Left colon (tissue), 2 donors: ENCODE measurements at places on chromosomes 5 and 9.
A peak's percentile ranks its signal among the peaks of the same experiment; 100 is the strongest.

DNA sequence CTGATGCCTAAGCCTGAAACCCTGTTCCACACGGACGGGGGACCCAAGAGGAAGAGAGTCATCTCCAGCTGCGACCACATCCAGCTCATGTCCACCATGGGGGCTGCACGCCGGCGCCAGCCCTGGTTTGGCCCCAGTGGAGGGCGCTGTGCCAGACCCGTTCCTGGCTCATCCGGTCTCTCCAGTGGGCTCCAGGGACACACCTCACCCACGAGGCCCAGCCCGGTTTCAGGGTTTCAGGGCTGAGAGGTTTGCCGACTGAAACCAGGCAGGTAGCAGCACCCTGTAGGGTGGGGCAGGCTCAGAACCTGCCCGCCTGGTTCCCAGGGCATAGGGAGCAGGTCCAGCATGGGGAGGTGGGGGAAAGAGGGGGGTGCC, 71.4 kb upstream of the STXBP1 start:
- DNase-seq = no peak

DNA sequence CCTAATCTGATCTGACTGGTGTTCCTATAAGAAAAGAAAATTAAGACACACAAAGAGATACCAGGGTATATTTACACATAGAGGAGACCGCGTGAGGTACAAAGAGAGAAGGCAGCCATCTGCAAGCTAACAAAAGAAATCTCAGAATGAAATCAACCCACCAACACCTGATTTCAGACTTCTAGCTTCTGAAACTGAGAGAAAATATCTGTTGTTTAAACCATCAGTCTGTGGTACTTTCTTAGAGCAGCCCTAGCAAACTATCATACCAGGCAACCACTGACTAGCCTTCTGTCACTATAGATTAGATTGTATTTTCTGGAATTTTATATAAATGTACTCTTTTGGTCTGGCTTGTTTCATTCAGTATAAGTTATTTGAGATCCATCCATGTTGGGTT, 779.3 kb upstream of the ACO1 start:
- DNase-seq = no peak

- DNase-seq = no peak
These were observed 368.8 kb upstream of the SPATA31A5 start for GRCh38 chr9:60545346-60545877.

DNA sequence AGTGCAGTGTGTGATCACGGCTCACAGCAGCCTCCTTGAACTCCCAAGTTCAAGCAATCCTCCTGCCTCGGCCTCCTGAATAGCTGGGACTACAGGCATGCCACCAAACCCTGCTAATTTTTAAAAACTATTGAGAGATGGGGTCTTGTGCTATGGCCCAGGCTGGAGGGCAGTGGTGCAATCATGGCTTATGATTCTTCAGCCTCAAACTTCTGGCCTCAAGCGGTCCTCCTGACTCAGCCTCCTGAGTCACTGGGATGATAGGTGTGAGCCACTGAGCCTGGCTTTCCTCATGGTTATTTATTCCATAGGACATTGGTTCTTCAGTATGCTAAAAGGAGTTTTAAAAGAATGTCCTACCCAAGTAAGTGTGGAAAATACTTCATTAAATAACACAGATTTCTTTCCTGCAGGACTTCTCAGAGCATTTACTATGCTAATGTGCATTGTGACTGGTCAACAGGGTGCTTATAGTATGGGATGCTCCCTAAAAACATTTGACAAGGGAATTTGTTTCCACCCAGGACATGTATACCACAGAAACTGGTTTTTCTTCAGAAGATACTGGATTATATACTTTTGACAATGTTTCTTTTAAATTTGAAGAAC, 11.2 kb upstream of the NCS1 start:
- no peak for DNase-seq

DNA sequence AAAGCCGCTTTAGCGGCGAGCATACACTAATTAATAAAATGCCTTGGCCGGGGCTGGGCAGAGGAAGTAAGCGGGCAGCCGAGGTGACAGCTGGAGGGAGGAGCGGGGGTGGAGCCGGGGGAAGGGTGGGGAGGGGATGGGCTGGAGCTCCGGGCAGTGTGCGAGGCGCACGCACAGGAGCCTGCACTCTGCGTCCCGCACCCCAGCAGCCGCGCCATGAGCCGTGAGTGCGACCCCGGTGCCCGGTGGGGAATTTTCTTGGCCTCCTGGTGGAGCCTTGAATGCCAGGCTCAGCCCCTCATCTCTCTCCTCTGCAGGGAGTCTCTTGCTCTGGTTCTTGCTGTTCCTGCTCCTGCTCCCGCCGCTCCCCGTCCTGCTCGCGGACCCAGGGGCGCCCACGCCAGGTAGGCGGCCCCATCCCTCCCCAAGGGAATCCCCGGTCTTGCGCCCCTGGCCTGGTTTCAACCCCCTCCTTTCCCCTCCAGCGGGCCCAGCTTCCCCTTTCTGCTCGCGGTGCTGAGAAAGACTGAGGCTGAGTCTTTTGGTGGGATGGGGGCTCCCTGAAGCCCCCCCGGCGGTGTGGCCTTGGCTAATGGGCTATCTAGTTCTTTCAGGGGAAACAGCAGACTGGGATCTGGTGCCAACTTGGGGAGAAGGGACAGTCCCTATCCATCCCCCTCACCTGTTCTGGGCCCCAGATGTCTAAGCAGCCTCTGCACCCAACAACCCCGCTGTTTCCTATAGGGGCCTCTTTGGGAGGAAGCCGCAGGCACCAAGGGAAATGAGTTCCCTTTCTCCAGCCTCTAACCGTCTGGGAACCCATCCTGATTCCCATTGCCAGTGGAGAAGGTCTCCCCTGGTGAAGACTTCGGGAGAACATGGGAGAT, at the start of gene PTGS1:
PTGS1 (plus strand) TSS at position 156 of the 887 bp plus-strand sequence; CDS start at position 217, 61 bp downstream.
- DNase-seq = peak; percentile 73

DNA sequence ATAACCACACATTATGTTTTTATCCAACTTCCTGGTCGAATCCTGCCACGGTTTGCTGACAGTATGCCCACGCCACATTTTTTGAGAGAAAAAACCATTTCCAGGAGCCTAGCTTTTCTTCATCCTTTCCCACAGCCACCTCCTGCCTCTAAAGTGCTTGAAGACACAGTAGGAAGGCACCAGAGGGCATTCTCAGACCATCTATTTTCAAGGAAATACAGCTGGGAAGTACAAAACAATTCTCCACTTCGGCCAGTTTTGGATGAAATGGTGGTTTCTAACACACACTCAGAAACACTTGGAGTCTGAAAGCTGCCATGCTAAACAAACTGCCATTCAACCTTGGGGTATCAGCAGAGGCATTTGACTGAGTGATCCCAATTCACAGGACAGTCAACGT, 86.3 kb upstream of the RPS23 start:
- DNase-seq = no peak

- no peak for DNase-seq
These were observed 379.1 kb downstream of the PSAT1 start for GRCh38 chr9:78676009-78676408.

DNA sequence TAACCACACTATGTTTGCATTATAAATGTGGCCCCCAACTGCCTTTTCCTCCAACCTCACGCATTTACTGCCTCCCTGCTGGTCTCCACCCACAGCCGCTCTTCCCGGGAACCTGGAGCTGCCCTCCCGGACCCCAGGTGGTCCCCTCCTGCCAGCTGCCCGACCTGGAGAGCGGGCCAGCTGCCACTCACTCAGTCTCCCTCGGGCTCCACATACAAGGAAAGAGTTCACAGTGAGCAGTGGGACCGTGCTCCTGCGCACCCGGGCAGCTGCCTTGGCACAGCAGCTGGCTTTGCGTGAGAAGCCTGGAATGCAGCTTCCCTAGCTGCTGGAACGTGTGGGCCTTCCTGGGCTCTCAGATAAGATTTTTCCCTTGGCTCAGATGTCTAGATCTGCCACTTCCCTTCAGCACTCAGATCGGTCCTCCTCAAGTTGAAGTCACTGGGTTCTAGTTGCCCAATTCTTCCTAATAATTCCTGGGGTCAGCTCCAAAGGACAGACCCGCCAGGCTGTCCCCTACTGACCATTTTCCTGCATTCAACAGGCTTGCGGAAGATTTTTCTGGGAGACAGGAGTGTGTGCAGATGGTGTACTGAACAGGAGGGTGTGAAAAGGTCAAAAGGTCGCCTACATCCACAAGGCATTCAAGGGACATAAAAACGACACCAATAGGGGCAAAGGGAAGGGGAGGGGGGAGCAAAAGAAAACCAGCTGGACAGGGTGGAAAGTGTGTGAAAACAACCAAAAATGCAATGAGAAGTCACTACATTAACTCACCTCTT, 69.1 kb downstream of the MYO10 start:
- peak; percentile 42 for DNase-seq

- no peak for DNase-seq
These were observed 5.1 kb downstream of the RPL12 start for GRCh38 chr9:127445851-127446712.

GRCh38 chr5:179906795-179907555, 722 bp downstream of the TBC1D9B start:
- no peak for DNase-seq

DNA sequence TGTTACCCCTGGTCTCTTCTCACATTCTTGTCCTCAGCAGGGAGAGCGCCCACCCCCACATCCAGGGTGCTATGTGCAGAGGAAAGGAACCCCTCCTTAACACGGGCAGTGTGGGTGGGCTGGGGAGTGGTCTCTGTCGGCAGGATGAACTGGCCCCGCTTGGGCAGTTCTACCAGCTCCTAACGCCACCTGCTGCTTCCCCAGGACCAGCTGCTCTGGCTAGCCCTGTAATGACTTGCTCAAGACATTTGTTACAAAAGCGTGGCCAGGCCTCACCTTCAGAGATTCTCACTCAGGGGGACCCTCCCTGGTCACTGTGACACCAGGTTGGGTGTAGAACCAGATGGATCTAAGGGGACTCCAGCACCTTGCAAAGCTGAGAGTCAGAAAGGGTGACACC, 82.4 kb downstream of the HMCN2 start:
- DNase-seq = no peak

DNA sequence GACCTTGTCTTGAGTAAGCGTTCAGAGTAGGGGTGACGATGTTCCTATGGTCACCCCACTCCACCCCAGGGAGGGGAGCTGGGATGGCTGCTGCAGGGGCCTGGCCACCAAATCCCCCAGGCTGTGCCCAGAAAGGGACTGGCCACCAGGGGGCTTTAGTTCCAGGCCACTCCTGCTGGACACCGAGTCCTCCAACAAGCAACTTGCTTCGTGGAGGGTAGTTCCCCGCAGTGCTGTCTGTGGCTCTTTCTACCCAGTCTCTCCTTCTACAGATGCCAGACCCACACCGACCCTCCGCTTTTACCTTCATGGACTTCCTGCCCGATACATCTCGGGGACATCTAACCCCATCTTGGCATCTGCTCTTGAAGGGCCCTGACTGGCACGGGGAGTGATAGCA, 35.7 kb upstream of the GABRP start:
- DNase-seq = no peak

GRCh38 chr5:83306572-83307241, 164.8 kb upstream of the VCAN start:
- peak; percentile 3 for DNase-seq

GRCh38 chr9:113775749-113776148, 100.4 kb upstream of the ZNF618 start:
- DNase-seq = no peak

DNA sequence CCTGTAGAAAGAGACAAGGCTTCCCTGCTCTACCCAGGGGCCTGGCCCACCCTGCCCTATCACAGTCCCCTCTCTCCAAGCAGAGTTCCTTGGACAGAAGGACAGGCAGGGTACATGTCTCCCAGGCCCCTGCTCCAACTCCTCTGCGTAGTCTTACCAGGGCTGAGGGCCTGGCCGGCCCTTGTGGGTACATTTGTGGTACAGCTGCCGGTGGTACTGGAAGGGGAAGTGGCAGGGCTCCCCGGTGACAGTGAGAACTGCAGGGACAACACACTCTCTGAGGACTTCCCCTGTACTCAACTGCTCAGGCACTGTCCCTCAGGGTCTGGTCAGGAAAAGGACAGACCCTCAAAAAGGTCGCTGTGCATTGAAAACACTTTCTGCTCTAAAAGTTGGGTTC, 3.6 kb downstream of the F12 start:
- DNase-seq = peak; percentile 52

DNA sequence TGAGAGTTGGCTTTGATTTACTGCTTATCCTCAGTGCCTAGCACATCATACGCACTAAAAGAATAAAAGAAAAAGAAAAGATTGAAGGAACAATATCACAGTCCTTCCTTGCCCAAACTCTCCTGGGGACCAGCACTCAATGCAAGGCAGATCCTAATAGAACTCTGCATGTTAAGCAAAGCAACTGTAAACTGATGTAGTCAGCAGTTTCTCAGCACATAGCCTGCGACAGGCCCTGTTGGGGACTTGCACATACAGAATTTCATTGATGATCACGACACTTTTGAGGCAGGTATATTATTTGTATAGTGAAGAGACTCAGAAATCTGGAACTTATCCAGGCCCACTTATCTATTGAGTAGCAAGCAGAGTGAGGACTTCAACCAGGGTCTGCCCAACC, 15.4 kb downstream of the NIPAL4 start:
- no peak for DNase-seq

DNA sequence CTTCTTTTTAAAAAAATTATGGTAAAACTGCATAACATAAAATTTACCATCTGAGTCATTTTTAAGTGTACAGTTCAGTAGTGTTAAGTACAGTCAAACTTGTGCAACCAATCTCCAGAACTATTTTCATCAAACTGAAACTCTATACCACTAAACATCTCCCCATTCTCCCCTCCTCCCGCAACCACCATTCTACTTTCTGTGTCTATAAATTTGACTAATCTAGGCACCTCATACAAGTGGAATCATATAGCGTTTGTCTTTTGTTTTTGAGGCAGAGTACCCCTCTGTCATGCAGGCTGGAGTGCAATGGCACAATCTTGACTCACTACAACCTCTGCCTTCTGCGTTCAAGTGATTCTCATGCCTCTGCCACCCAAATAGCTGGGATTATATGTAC, 24.0 kb upstream of the EBF1 start:
- no peak for DNase-seq

GRCh38 chr9:88979021-88979420, 12.2 kb upstream of the S1PR3 start:
- DNase-seq = no peak

DNA sequence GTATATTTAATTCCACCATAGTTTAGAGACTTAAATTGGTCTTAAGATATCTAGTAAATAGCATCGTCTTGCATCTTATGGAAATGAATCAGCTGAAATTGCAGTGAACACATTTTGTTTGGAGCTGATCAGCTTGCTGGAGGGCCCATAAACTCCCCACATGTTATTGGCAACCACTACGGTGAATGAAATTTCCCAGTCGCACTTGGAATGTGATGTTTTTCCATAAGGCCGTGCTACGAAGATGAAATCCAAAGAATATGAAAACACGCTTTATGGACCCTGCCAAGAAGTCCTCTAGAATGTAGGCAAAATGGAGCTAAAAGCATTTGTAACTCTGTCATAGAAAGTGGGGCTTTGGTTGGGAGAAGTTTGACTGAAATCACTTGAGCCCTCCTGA, 572.1 kb downstream of the ACTL7B start:
- no peak for DNase-seq
